ENCODE measurements at places on chromosomes 6 and 20.

DNA sequence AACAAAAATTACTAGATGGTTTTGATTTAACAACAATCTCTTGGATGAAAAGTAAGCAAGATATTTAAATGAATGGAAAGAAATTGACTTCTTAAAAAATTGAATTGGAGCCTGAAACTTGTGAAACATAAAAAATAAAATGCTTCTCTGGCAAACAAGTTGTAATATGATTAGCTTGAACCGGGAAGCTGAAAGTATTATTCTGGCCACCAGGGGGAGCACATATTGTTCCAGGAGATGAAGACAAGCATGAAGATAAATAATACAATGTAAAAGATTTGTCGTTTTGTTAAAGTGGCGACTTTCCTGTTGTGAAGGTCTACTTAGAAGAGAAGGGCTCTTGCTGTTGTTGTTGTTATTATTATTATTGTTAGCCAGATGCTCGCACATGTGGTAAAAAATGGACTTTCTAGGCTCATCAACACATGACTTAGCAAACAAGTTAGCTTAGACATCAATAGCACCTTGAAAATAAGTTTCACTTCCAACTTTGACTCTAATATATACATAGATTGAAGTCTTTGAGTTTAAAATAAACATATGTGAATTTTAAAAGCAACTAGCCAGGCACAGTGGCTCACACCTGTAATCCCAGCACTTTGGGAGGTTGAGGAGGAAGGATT lies 14.2 kb downstream of the PAX1 start:
- DNase-seq: no peak

DNA sequence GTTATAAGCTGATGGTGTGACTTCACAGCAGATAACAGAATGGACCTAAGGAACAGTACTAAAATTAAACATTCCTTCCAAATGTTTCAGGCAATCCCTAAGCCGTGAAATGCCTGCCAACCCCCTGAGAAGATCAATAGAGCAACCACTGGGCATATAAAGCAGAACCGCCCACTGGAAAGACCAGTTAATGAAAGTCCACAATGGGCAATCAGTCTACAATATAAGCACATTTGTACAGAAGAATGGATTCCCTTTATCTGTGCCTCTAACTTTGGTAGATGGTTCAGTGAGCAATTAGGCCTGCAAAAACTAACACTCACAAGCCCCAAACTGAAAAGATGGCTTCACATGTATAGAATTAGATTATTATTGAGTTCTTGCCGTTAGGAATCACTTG lies 286.6 kb downstream of the UBE3D start:
- no peak for DNase-seq

GRCh38 chr6:158168040-158168289 lies at the start of gene SERAC1:
TSS of gene SERAC1 (minus strand) at chr6:158168262. CDS start at chr6:158158363, 9,899 bp downstream.
- DNase-seq: no peak

GRCh38 chr20:49477200-49477599 lies 5.3 kb downstream of the KCNB1 start:
- no peak for DNase-seq

GRCh38 chr6:2194643-2195042 lies 50.8 kb downstream of the GMDS start:
- no peak for DNase-seq

DNA sequence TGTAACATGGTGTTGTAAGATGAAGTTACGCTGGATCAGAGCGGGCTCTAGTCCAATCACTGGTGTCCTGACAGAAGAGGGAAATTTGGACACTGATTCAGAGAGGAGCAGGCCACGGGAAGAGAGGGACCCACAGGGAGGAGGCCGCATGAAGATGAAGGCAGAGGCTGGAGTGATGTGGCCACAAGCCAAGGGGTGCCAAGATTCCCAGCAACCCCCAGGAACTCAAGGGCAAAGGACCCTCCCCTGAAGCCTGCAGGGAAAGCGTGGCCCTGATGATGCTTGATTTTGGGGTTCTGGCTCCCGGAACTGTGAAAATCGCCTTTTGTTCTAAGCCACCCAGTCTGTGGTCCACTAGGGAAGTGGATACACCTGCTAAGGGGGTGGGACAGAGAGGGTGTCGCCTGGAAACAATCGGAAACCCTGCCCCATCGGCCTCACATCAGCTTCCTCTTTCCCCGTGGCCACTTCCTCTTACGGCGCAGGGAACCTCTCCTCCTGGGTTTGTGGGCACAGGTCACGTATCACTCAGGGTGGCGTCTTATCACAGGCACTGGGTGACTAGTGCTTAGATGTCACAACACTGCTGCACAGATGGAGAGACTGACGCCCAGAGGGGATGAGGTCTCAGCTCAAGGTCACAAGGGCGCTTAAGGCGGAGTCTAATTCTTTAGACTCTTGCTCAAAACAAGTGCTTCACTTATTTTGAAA lies 58.0 kb downstream of the SULF2 start:
- no peak for DNase-seq

DNA sequence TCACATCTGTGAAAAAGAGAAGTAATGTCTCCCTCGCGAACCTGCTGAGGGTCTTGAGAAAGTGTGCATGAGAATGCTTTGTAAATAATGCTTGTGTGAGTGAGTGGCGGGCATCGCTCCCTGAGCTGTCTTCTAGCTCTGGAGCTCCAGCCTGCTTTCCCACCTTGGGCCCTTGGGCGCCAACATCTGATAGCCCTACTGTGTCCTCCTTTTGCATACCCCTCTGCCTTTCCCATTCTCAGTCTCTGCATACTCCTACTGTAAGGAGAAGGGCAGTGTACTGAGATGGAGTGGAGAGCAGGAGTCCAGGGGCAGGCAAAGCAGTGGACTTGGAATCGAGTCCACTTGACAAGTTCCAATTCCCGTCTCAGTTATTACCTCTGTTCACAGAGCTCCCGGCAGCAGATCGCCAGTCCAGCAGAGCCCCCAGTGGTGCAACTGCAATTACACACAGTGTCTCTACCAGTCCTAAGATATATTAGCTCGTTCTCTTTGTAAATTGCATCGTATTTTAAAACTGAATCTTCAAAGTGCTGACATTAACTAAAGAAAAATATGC lies 847 bp upstream of the NCR2 start:
- DNase-seq: no peak

- DNase-seq: no peak
Observed at GRCh38 chr6:169701311-169701953, 397 bp downstream of the WDR27 start.

GRCh38 chr6:80922916-80923455 lies 816.5 kb downstream of the BCKDHB start:
- DNase-seq: no peak

DNA sequence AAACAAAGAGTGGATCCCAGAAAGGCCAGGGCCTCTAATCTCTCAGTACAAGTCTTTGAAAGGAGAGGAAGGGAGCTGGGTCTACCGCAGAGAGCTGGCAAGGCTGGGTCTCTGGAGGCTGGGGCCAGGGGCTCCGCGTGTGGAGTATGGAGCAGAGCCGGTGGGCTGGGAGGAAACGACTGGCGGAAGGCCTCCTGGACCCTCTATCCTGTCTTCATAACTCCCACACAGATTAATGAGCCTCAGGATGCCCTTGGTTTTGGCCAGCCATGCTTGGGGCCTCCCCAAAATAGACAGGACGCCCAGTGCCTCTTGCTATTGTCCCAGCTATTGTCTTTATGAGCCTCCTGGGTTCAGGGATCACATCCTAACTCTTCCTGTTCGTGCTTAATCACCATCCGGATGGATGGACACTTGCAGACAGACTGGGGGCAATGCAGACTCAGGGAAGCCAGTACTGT lies 306.4 kb downstream of the DHX35 start:
- DNase-seq: no peak

DNA sequence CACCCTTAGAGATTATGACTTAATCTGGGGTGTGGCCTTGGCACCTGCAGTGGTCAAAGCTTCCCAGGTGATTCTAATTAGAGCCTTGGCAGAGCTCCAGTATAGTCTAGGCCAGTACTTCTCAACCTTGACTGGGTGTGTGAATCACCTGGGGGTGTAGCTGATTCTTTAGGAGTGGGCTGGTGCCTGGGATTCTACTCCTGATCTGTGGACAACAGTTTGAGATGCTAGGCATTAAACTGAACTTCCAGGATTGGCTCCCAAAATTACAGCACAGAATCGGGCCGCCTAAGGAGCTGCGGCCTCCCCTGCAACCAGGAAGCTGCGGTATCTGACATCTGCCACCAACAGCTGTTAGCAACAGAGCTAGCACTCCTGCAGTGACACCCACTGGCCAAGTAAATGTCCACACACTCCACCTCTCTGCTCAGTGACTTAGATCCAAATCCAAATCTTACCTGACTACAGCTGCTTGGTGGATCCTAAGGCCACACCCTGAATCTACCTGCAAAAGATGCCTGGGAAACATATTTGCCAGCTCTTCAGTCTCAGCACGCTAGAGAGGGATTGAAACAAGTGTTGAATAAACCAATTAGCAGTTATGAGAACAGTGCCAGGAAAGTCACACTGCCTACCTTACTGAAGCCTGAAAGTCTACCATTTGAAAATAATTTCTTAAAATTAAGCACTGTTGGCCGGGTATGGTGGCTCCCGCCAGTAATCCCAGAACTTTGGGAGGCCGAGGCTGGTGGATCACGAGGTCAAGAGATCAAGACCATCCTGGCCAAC lies 126.7 kb downstream of the UNC5CL start:
- no peak for DNase-seq

DNA sequence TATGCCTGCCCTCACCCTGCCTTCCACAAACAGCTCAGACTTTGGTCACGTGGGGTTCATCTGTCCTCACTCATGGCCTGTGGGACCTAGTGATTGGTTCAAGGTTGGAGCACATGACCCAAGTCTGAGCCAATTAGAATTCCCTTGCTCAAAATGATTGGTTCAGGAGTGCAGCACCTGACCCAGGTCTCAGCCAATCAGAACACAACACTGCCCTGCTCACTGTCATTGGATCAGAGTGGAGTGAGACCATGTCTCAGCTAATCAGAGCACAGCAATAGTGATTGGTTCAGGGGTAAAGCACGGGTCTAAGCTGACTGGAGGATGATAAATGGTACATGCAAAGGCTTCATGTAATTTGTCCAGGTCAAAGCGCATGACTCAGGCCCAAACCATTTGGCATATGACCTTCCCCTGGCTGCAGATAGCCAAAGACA lies 102.2 kb downstream of the PREX1 start:
- DNase-seq: no peak

DNA sequence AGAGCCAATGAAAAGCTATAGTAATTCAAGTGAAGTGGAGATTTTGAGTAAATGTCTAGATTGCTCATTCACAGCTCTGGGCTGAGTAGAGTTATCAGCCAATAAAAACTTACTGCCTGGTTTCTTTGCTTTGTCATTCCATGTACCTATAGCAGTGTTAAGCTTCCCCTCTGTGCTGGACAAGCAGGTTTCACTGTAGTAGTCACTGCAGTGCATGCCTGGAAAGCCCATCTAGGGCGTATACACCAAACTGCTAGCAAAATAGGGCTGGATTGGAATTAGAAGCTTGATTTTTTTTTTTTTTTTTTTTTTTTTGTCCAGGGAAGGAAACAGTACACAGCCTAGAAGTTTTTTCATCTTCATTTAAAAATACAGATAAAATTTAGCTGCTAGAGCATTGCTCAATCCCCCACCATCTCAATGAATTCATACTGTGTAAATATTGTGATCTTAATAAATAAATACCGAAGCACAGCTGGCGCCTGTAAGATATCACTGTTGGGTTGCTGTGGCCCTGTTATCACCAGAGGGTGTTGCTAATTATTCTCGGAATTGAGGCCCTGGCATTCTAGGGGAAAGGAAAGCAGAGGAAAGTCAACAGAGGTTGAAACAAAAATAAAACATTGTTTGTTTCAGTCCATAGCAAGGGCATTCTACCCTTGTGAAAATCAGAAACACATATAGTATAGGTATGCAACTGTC lies 968.5 kb upstream of the GJE1 start:
- DNase-seq: no peak

- DNase-seq: no peak
Observed at GRCh38 chr6:150142097-150142669, 661 bp upstream of the PPP1R14C start.

GRCh38 chr20:12391099-12391498 lies 473.4 kb downstream of the BTBD3 start:
- no peak for DNase-seq

- DNase-seq: no peak
Observed at GRCh38 chr6:45001663-45002062, 326.5 kb upstream of the RUNX2 start.

- no peak for DNase-seq
Observed at GRCh38 chr20:1815502-1816085, 79.6 kb upstream of the SIRPA start.

- DNase-seq: no peak
Observed at GRCh38 chr6:138487102-138487604, 12.1 kb downstream of the NHSL1 start.

GRCh38 chr6:21438986-21439352 lies 154.6 kb upstream of the SOX4 start:
- no peak for DNase-seq

- DNase-seq: peak; percentile 61
Observed at GRCh38 chr20:24948939-24949679, at the start of gene CST7. TSS of gene CST7 (plus strand) at chr20:24949269. CDS start at chr20:24949506, 237 bp downstream.

DNA sequence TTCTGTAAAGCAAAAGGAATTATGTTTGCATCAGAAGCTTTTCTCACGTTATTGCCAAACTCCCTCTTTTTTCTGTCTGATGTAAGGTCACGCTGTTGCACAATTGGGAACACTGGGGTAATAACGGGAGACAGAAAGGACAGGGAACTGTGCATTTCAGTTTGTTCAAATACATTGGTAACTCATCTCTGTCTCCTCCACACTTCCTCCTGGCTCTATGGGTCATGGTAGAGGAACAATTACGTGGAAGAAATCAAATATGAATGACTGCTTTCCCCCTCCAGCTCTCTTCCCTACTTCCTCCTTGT lies 132.2 kb upstream of the TNFAIP3 start:
- DNase-seq: no peak

GRCh38 chr6:158068893-158069799 lies 87.5 kb downstream of the SYNJ2 start:
- DNase-seq: no peak

DNA sequence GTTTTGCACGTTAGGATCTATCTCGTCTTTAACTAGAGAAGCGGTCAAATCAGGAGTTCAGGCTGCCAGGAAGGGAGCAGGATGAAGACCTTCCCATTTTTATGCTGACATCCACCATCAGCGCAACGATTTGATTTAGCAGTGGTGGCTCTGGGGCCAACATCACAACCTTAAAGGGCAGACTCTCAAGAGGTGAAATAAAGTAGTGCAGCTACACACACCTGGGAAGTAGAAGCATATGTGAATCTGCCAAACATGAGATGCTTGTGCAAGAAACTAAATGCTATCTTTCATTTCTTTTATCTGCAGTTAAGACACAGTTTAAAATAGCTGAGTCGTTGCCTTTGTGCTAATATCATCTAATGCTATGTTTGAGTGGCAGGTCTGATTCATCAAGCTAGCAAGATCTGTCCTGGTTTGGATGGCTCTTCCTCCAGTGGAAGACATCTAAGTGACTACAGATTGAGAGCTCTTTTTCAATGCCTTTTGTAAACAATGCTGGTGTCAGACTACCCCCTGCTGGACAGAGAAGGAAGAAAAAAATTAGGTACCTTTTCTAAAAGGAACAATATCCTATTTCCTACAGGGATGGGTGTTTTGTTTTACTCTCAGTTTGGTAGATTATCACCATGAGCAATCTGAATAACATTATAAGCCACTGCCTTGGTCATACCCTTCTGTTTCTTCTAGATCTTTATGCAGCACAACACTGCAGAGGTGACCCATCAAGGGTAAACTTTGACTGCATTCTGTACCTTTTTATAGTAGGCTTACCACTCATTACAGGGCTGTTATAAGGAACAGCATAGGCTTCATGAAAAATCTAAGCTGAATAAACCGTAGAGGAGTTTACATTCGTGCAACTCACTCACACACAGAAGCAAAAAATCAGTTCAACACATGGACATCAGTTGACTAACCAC lies 171.6 kb upstream of the FBXL4 start:
- no peak for DNase-seq

Data from stimulated activated CD4-positive, alpha-beta T cell treated with anti-CD3 and anti-CD28 coated beads, Interleukin-1b, Interleukin-23, amount 100 ng/mL, for 1 hour (primary cell).